HL-60 (cell line): ENCODE measurements at places on chromosomes 1 and 21.

DNA sequence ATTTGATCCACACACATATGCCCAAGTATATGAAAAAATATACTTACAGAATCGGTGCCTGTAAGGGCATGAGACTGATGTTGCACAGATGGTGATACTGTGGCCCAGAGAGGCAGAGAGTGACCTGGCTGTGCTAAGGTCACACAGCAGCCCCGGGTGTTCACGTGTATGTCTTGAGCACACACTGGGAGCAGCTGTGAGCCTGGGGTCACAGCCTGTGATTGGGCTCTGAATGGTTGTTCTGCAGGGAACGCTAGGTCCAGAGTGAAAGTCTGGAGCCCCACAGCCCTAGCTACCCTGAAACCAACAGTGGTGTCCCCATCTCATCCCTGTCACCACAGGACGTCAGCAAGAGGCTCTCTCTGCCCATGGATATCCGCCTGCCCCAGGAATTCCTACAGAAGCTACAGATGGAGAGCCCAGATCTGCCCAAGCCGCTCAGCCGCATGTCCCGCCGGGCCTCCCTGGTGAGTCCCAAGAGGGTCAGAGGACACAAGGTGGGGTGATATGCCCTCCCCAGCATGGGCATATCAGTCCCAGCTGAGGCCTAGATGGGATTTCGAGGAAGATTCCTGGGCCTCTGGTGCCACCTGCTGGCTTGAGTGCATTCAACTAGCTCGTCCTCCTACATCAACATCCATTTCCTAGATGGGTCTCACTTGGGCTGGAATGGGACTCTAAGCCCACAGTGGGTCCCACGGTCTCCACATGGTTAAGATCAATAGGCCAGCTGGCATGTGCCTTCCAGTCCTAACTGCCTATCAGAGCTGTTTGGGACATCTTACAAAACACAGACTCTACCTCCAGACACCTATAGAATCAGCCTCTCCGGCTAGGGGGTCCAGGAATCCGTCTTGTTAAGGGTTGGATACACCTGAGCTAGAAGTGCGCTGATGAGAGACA, 19.7 kb downstream of the CDK18 start:
- DNase-seq: peak; percentile 60

GRCh38 chr1:37657620-37658412, 23.1 kb upstream of the RSPO1 start:
- DNase-seq: no peak

DNA sequence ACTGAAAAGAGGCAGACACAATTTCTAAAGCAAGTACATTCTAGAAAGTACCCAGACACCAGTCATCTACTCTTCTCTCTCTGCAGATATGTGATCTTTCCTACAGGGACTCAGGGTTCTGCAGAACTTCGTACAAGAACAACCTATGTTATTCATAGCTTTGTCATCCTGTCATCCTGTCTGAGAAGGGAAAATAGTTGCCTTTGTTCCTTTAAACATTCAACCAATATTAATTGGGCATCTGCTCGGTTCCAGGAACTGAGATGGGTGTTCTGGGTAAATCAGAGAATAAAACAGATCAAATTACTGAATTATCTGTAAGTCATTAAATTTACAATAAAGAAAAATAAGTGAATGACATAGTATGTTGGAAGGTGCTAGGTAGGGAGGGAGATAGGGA, 504.9 kb downstream of the MATN1 start:
- no peak for DNase-seq

DNA sequence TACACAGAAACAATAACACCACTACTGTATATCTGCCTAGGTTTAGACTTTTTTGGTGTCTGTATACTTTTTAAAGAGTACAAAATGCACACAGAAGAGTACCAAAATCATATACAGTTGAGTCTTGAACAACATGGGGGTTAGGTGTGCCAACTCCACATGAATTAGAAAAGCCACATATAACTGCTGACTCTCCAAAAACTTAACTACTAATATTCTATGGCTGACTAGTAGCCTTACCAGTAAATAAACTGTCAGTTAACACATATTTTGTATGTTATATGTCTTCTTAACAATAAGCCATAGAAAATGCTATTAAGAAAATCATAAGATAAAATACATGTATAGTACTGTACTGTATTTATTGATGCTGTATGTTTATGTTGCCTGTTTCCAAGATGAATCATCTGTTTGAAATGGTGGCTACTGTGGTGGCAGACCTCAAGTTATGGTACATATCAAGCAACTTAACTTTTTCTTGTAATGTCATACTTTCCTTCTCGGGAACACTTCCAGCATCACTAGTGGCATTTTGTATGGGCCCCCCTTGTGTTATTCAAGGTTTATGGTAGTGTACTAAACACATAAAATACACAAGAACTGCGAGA, 71.2 kb downstream of the LHX4 start:
- no peak for DNase-seq

GRCh38 chr1:85484716-85485115, 19.8 kb upstream of the DDAH1 start:
- no peak for DNase-seq
